ENCODE measurements at places on chromosomes 11 and 22.

- no peak for DNase-seq
Observed at GRCh38 chr11:39209981-39210380, 2249.5 kb downstream of the LRRC4C start.

DNA sequence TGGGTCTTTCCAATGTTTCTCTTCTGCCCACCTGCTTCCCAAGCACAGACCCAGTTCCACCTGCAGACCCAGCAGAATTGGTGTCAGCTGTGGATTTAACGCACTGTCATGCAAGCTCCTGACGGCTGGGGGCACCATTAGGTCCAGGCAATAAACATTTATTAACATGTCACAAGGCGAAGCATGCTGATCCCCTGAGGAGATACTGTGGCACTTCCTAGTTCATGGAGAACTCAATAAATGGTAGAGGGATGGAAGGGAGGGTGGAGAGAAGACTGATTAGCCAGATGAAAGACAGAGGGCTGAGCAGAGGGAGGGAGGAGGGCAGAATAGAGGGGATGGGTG lies 68.3 kb upstream of the TSPAN18 start:
- DNase-seq: no peak

GRCh38 chr22:40716116-40716515 lies 36.8 kb downstream of the MCHR1 start:
- DNase-seq: no peak

- no peak for DNase-seq
Observed at GRCh38 chr11:58980159-58980843, 41.0 kb downstream of the GLYATL1 start.

GRCh38 chr22:37232140-37232998 lies 11.7 kb downstream of the RAC2 start:
- no peak for DNase-seq

- no peak for DNase-seq
Observed at GRCh38 chr22:38220163-38220562, 18.4 kb downstream of the MAFF start.

- no peak for DNase-seq
Observed at GRCh38 chr11:35165030-35165422, 26.1 kb downstream of the CD44 start.

- DNase-seq: no peak
Observed at GRCh38 chr11:94049351-94049750, 28.2 kb downstream of the HEPHL1 start.

GRCh38 chr11:128343135-128343514 lies 244.2 kb downstream of the ETS1 start:
- no peak for DNase-seq

DNA sequence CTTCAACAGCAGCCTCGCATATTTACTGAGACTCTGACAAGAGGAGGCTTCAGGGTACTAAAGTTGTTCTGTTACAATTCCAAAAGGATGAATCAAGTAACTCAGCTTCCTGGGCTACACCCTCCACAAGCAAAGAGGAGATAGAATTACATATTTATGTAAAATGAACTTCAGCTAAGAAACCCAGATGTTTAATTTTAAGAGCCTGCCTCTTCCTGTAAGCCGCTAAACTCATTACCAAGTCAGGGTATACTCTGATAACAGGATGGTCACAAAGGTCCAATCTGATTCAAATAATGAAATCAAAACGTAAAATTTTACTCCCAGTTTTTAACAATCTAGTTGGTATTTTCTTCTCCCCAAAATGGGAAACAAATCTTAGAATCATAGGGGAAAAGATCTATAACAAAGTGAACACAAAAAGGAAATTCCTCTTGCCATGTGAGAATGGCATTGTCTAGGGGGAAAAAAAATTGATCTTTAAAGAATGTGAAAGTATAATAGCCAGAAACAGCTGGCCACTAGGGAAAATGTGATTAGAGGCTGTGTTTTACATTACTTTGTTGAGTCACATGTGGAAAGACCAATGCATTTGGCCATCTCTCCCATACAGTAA lies 30.9 kb downstream of the CHEK2 start:
- DNase-seq: no peak

DNA sequence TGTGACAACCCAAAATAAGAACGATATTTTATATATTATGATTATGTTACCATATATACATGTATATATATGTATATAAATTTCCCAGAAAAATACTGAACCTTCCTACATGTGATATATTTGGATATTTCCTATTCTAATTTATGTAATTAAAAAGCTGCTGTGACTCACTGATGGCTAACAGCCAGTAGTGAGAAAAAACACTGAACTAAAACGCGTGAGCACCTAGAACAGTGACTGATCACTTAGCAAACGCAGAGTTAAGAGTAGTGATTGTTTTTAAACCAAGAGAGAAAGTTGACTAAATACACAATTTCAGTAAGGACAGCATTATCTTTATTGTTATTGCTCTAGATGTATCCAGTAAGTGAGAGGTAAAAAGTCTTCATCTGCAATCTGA lies 213.8 kb downstream of the TMEM135 start:
- DNase-seq: no peak

DNA sequence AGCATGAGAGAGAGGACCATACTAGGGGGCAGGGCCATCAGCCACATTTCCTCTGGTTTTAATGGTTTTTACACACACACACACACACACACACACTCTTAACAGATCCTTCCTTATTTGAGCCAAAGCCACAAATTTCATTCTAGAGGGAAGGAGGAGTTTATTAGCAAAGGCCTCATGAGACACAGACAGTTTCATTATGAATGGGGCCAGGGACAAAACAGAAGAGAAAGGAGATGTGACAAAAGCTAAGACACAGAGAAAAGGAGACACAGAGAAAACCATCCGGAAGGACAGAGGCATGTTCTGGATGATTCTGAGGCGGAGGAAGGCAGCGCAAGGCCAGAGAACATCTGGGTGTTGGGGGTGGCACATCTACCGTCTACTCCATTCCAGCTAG lies 32.2 kb upstream of the ARFGAP3 start:
- no peak for DNase-seq

GRCh38 chr11:65357856-65358356 lies 3.4 kb downstream of the TIGD3 start:
- no peak for DNase-seq

DNA sequence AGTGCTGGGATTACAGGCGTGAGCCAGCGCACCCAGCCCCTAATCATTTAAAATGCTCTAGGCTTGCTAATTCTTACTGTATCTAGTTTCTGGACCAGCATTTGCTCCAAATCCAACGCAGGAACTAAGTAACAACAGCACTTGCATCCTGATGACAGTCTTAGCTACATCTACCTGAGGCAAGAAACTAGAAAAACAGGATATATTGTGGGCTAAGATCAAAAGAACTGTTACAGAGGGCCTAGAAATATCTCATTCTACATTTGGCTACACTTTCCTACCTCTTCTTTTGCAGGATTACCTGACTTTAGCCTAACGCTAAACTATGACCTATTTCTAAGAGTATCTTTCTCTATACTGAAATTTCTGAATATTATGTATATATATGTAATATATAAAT lies 7.8 kb downstream of the DCDC1 start:
- no peak for DNase-seq

DNA sequence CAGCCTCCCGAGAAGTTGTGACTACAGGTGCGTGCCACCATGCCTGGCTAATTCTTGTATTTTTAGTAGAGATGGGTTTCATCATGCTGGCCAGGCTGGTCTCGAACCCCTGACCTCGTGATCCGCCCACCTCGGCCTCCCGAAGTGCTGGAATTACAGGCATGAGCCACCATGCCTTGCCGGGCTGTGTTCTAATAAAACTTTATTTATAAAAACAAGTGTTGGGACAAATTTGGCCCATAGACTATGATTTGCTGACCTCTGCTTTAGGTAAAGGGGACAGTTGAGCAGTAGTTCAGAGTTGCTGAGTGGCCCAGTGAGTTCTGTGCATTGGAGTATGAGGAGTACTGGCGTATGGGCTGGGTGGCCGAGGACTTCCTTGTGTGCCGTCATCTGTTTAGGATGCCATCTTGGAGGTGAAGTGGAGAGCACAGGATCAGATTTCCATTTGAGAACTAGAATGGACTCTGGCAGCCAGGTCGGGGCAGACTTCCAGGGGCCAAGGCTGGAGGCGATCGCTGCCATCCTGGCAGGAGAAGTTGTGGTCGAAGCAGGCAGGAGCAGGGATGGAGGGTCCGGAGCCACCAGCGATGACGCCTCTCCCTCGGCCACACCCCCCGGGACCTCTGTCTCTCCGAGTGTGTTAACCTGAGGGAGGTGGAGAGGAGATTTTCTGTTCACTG lies 43.8 kb downstream of the FBLN1 start:
- no peak for DNase-seq

DNA sequence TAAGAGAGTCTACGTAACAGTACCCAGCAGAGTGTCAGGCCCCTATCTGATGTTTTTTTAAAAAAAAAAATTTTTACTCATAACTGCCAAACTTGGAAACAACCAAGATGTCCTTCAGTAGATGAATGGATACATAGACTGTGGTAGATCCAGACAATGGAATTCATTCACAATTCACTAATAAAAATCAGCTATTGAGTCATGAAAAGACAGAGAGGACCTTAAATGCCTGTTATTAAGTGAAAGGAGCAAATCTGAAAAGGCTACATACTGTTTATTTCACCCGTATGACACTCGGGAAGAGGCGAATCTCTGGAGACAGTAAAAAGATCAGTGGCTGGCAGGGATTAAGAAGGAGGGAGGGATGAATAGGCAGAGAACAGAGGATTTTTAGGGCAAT lies 541.4 kb upstream of the TENM4 start:
- DNase-seq: no peak

DNA sequence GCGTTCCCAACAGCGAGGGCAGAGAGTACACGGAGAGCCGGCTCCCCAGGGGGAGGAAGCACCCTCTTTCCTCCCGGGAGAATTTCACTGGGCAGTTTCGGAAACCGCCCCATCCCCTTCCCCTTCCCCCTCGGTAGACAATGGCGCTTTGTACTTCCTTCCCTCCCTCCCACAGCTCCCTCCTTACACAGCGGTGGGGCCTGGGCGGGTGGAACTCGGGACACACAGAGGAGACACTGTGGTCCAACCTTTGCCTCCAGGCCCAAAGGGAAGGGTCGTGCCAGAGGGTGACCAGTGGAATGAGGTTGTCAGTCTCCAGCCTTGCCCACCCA lies 4.3 kb downstream of the SMTN start:
- no peak for DNase-seq

DNA sequence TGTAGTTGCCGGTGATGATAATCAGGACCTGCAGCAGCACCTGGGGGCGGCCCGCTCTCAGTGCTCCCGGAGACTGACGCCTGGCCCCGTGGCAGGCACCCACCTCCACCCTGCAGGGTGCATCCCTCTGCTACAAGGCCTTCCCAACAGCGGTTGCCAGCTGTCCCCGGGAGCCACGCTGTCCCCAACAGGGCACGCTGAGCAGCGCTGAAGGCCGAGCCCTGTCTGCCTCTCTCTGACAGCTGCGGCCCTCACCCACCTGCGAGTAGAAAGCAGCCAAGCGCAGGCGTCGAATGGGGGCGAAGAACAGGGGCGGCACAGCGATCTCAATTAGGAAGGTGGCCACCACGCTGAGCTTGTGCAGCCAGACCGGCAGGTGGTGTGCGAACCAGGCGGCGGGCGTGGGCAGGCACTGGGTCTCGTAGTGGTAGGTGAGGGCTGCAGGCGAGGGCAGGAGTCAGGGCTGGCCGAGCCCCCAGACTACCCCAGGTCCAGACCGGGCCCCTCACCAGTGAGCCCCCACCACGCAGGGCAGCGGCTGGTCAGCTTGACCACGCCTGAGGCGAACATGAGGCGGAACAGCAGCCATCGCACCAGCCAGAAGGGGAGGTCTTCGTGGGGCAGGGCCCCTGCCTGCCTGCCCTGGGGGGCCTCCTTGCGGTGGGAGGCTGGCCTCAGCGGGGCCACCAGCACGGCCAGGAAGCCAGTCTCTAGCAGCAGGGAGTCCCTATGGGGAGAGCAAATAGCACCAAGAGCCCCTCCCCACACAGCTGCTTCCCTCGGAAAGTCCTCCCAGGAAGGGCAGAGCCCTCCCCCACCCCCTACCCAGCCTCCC lies 1.5 kb downstream of the LMF2 start:
- DNase-seq: no peak

GRCh38 chr22:50076646-50077535 lies 8.3 kb downstream of the MLC1 start:
- DNase-seq: no peak

- no peak for DNase-seq
Observed at GRCh38 chr11:61694602-61694939, 14.4 kb downstream of the DAGLA start.

DNA sequence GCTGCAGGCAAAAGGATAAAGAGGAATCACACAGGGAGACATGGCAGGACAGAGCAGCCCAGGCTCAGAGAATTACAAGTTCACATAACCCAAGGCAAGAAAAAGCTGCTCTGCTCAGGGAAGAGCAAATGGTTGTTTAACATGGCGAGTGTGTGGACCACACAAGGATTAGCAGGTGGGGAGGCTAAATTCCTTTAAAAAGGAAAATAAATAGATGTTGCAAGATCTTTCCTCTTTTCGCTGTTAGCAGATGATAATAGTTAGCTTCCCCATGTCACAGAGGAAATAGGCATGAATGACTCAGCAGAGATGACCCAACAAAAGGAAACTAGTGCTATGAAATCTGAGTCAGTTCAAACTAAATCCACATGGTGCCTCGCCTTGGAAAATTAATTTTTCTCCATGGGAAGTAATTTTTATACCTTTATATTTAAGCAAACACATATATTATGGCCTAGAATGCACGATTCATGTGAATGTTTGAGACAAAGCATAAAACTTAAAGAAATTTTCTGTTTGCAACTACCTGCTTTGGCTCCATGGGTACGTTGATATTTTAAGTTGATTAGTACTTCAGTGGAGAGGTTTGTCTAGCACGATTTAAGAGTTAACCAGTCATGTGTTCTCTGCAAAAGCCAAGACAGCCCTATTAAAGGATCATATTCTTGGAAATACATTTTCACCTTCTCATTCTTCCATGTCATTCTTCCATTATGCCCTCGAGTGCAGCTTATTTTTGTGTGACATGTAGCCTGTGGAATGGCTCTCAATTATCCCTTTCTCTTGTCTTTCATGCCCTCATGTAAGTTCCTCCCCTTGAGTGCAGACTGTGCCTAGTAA lies 38.5 kb upstream of the FJX1 start:
- DNase-seq: no peak

- DNase-seq: no peak
Observed at GRCh38 chr11:84719935-84720577, 907.1 kb downstream of the DLG2 start.

- DNase-seq: no peak
Observed at GRCh38 chr11:102391549-102392237, 44.7 kb downstream of the BIRC2 start.

Data from stimulated activated CD8-positive, alpha-beta memory T cell treated with anti-CD3 and anti-CD28 coated beads, Interleukin-15, amount 100 ng/mL, for 48 hours (primary cell).